ENCODE measurements at places on chromosomes 2 and 18.

GRCh38 chr2:60891180-60891579 lies 9.8 kb downstream of the REL start:
- no peak for DNase-seq

- no peak for DNase-seq
Measured at GRCh38 chr2:238027058-238027457, 33.7 kb upstream of the SCLY start.

DNA sequence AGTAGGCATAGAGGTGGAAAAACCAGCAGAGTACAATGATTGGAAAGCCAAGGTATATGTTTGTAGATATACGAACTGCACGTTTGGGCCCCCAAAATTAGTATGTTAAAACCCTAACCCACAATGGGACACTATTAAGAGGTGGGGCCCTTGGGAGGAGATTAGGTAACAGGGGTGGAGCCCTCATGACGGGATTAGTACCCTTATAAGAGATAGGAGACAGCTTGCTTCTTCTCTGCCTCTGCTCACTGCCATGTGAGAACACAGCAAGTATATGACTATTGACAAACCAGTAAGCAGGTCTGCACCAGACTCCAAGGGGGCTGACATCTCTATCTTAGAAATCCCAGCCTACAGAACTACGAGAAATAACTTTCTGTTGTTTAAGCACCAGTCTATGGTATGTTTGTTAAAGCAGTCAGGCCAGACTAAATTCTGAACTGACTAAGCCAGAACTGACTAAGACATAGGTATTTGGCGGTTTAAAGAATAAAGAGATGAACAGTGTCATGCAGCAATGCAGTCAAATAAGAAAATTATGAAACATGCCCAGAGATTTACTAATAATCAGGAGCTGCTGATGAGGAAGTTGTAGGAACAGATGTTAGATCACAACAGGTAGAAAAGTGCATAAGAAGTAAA lies 182.9 kb downstream of the DYM start:
- DNase-seq, result peak; percentile 15

- peak; percentile 26 for DNase-seq
Measured at GRCh38 chr2:64537991-64538390, 13.9 kb downstream of the AFTPH start.

- DNase-seq, result no peak
Measured at GRCh38 chr2:60303680-60304079, 249.8 kb downstream of the BCL11A start.

DNA sequence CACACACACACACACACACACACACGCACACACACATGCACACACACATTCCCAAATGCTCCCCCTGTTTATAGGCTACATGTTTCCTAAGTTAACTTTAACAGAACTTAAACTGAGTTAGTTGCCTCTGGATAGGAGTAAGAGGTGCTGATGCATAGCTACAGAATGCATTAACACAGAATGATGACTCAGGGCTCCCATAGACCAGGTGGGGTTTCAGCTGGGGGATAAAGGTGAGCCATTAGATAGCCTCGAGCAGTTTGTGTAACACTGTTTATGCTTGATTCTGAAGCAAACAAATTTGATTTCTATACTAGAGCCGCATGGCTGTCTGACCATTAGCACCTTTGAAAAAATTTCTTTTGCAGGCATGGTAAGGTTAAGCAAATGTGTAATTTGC lies 741.0 kb downstream of the PLCL1 start:
- DNase-seq, result no peak

GRCh38 chr2:224870341-224870740 lies 154.2 kb upstream of the CCDC195 start:
- no peak for DNase-seq

DNA sequence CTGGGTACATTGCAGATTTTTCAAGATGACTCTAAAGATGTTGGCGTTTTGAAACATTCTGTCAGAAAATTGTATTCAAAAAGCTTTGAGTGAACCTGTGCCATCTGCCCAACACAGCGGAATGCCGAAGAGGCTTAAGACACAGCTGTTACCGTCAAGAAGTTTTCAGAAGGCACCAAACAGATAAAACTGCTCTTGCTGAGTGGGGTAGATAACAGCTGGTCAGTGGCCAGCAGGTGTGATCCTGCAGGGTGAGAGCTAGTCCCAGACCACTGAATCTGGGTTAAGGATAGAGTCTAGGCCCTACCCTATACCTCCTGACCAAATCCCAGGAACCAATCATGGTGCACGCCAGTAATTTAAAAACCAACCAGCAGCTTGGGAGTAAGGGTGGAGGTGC lies 60.5 kb upstream of the B3GNT7 start:
- DNase-seq, result no peak

DNA sequence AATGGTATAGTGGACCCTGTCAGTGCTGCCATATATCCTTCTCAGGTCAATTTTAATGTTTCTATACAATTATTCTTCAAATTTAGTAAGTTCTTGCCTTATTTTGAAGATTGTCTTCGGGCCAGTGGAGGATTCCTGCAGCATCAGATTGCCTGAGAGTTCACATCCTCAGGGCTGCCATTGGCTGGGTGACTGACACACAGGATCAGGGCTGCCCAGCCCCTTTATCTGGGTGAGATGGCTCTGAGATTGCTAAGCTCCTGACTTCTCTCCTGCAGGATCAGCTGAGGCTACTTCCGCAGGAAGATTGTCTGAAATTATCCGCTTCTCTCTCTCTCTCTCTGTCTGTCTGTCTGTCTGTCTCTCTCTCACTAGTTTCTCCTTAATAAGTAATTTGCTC lies 567.4 kb downstream of the TSN start:
- no peak for DNase-seq

- no peak for DNase-seq
Measured at GRCh38 chr18:11147962-11148679, 1.2 kb downstream of the PIEZO2 start.

- no peak for DNase-seq
Measured at GRCh38 chr2:241224018-241224850, 35.8 kb downstream of the ANO7 start.

DNA sequence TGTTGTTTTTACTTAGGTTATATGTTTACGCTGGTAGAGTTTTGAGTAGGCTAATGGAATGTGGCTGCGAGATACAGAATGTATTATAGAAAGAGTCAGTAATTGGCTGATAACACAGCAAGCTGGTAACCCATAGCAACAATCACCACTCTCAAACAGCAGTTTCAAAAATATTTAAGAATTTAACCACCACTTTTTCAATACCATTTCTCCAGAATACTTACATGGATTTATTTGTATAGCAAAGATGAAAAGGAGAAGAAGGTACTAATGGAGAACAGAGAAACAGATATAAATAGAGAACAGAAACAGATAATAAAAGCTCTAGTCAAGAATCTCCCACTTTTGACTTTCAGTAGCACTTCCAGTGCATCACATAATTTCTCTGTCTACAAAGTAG lies 188.3 kb upstream of the SLC39A10 start:
- DNase-seq, result no peak

GRCh38 chr2:11711751-11712150 lies 34.7 kb upstream of the LPIN1 start:
- no peak for DNase-seq

- no peak for DNase-seq
Measured at GRCh38 chr18:10997885-10998284, 151.5 kb downstream of the PIEZO2 start.

DNA sequence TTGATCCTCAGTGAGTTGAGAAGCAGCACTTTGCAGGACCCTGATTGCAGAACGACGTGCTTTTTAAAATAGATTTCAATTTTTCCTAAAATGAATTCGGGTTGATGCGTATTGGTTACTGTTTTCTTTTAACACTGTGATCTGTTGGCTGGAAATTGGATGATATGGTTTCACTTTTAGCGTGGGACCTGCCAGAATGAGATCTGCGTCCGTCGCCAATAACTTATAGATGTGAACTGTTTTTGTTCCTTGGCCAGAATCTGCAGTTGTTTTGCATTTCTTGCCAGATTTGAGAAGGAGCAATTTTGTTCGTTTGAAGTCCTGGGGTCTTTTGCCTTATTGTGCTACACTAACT lies 703 bp downstream of the UGGT1 start:
- DNase-seq, result no peak

DNA sequence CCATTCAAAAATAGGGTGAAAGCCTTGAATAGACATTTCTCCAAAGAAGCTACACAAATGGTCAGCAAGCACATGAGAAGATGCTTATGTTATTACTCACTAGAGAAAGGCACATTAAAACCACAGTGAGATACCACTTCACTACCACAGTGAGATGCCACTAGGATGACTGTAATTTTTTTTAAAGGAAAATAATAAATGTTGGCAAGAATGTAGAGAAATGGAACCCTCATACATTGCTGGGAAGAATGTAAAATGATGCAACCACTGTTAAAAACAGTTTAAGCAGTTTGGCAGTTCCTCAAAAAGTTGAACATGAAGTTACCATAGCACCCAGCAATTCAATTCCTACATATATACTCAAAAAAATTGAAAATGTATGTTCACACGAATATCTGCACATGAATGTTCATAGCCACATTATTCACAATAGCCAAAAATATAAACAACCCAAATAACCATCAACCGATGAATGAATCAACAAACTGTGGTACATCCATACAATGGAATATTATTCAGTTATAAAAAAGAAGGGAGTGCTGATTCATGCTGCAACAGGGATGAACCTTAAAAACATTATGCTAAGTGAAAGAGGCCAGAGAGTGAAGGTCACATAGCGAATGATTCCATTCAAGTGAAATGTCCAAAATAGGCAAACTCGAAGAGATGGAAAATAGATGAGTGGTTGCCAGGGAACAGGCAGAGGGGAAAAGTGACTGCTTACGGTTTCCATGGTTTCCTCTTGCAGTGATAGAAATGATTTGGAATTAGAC lies 156.2 kb upstream of the NDUFV2 start:
- peak; percentile 97 for DNase-seq

GRCh38 chr2:236606023-236606422 lies 36.4 kb downstream of the ACKR3 start:
- no peak for DNase-seq

DNA sequence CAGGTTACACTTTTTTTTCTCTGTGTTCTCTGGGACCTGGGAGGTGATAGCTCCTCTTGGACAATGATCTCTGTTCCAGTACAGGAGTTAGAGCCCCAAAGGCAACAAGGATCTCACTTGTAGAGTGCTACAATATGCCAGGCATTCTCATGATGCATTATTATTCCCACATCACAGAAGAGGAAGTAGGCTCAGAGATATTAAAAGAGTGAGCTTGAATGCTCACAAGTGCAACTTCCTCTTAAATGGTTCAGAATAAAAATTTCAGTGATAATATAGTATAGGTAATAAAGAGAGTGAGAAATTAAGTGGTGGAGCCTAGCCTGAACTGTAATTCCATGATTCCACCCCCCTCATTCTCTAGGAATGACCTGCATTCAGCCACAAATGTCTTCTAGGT lies 21.4 kb downstream of the POLE4 start:
- DNase-seq, result no peak

- DNase-seq, result no peak
Measured at GRCh38 chr2:191840921-191841320, 6.0 kb downstream of the CAVIN2 start.

- no peak for DNase-seq
Measured at GRCh38 chr18:62631173-62631572, 84.2 kb upstream of the PHLPP1 start.

DNA sequence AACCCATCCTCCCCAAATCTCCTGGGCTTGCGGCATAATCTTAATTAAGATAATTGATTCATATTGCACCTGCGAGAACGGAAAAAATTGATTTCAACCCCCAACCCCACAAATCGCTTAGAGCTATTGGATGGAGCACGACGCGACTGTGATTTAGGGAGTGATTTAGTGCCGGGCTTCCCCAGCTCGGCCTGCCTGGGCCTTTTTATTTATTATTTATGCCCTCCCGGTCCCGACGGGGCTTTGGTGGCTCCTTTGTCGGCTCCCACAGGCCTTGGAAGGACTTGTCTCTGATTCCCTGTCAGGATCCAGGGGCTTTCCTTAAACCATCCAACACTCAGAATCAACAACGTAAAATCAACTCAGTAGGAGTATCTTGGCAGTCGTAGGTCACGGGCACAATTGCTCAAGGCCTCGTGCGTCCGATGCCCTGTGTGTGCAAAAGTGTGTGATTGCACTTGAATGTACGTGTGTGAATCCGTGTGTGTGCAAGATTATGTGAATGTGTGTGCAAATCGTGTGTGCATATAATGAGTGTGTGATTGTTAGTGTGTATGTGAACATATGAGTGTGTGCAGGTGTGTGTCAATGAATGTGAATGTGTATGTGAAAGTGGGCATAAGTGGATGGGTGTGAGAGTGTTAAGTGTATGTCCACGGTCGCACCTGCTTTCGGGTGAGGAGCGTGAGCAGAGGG lies 4.3 kb upstream of the NEUROD1 start:
- DNase-seq, result no peak

DNA sequence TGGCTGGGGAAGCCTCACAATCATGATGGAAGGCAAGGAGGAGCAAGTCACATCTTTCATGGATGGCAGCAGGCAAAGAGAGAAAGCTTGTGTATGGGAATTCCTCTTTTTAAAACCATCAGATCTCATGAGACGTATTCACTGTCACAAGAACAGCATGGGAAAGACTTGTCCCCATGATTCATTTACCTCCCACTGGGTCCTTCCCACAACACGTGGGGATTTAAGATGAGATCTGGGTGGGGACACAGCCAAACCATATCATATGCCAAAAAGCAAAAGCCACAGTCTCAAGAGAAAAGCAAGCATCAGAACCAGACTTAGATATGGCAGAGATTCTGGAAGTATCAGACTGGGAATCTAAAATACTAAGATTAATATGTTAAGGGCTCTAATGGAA lies 30.0 kb upstream of the SCRN3 start:
- DNase-seq, result no peak

GRCh38 chr2:68911246-68911645 lies 40.0 kb upstream of the BMP10 start:
- no peak for DNase-seq

DNA sequence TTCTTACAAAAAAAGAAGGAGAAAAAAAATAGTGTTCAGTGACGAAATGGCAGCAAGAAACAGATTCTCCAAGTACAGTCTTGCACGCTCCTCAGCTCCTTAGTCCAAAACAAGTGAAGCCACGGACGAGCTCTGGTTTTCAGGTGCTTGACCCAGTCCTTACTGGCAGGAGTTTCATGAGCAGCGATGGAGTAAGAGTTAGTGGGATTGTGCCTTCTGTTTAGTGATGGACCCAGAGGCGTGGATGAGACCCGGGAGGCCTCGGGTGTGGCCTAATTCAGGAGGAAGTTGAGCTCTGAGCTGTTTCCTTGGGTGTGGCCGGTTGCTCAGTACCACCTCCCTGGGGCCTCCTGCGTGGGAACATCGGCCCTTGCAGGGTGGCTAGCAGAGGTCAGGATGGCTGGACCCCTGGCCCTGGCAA lies 52.0 kb downstream of the KIF5C start:
- DNase-seq, result no peak

GRCh38 chr2:99672766-99673350 lies 183.0 kb upstream of the REV1 start:
- DNase-seq, result no peak

GRCh38 chr2:145561152-145561551 lies 1041.2 kb upstream of the ZEB2 start:
- no peak for DNase-seq

GRCh38 chr2:200602584-200602983 lies 16.8 kb downstream of the AOX1 start:
- no peak for DNase-seq

GRCh38 chr2:64581777-64582539 lies 57.8 kb downstream of the AFTPH start:
- no peak for DNase-seq

Data from fibroblast of skin of left quadriceps (primary cell).